ENCODE measurements at places on chromosomes 7 and 10. TPM values are rescaled to one million over a fixed set of nuclear protein-coding genes. Genes with fewer than 3 reads are reported as not detected.

DNA sequence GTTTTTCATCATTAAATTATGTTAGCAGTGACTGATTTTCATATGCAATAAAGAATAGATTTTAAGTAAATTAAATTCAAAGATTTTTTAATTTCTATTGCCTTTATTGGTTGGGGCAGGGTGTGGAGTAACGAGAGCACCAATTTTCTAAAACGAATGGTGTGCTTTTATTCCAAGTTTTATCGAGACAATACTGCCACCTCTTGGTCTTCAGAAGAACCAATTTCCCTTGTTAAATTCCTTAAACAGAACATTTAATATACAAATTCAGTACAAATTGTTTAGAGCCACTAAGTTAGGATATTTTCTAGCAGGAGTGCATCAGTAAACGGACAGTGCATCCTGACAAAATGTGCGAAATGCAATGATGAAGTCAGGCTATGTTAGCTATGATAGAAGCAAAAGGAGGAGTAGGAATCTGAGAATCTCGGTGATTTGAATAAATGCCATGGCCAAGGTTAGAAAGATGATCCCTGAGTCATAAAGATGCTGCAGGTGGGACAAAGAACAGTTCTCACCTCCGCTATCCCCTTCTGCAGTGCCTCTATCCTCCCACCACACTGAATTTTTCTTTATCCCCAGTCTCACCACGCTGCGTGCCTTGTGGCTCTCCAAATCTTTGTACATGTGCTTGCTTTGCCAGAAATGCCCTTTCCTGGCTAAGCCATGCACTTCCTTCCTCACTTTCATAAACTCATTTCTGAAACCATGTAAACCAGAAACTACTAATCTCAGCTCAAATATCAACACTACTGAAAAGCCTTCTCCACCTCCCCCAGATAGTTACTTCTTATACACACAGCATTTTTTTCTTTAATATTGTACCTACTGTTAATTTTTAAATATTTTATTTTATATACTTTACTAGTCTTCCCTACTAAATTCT, 31.9 kb upstream of the AGBL3 start:
- H3K27me3 ChIP-seq, result no peaks in the 10 kb centered on the region
- no peaks in the 10 kb centered on the region for H3K36me3 ChIP-seq
- H3K4me1 ChIP-seq, result no peaks in the 10 kb centered on the region

The C10orf90 gene
- total RNA-seq, result 0.38 TPM

DNA sequence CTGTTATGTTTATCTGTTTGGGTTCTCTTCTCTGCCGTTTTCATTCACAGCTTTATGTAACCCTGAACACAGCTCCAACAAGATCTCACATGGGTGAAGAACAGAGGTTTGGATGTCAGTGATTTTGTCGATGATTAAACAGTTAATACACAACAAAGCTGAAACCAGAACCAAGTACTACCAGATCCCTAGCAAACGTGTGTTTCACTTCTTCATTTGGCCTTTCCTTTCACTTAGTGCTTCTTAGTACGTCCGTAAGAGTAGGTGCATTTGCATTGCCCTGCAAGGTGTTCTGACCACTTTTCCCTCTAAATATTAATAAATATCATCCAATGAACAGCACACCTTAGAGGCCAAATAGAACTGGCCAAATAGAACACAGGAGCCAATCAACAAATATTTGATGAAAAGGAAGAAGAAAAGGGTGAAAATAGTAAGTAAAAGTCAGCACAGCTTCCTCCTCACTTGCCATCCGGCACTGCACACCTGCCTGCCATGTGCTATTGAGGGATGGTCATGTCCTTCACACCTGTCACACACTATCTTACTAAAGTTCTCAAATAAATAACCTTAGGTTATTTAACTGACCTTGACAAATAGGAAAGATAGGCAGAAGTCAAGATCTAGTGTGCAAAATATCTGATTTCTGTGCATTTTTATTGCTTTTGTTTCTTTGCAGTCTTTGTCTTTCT, 252.6 kb upstream of the ANKRD30A start:
- H3K4me3 ChIP-seq, result no peak overlapping the region
- H3K36me3 ChIP-seq, result no peaks in the 10 kb centered on the region
- H3K27ac ChIP-seq, result no peak overlapping the region

DNA sequence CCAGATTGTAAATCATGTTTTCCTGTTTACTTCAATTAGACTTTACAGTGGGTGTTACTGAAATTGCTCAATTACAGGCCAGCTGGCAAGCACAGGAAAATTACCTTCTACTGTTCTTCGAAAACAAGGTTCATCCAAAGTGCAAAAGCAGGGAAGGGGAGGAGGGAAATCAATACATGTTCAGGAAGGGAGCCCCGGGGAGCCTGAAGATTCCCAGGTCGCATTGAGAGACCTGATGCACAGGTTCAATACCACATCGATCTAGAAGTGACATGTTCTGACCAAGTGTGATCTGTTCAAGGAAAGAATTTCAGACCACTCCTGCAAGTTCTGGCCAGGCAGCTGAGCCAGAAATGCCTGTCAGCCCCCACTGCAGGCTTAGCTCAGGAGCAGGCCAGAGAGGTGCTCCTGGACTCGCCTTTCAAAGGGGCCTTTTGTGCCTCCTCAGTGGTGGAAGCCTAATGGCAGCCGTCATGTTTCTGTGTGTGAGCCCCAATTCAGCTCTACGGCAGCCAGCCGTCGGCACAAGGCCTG, 35.9 kb downstream of the FAM53B start:
- peaks cover 95% of the 10 kb centered on the region for H3K4me1 ChIP-seq
- no peaks in the 10 kb centered on the region for H3K27me3 ChIP-seq
- peaks cover 54% of the 10 kb centered on the region for H3K36me3 ChIP-seq
- no peak overlapping the region for H3K4me3 ChIP-seq
- H3K27ac ChIP-seq, result no peak overlapping the region

The MYL10 gene
- total RNA-seq, result not detected

The TMEM184A gene
- total RNA-seq, result 0.47 TPM

The LEP gene
- 0.05 TPM for total RNA-seq

The IGFBP3 gene
- total RNA-seq, result 37.0 TPM

The ZC3HAV1L gene
- total RNA-seq, result 4.5 TPM

DNA sequence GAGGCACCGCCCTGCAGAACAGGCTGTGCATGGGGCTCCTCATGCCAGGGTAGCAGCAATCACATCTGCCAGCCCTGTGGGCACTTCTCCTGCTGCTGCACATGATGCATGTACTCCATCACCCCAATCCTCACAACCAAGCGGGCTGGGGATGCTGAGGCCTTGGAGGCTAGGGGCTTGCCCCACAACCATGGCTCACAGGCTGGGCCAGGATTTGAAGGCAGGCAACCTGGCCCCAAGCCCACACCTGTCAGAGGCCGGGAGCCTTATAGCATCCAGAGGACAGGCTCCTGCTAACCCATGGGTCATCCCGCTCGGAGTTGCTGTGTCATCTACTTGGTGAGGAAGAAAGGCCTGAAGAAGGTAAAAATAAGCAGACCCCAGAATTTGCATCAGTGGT, 2.2 kb downstream of the POLM start:
- no peak overlapping the region for H3K27ac ChIP-seq
- no peak for DNase-seq
- H3K4me1 ChIP-seq, result peaks cover 26% of the 10 kb centered on the region
- peaks cover 58% of the 10 kb centered on the region for H3K36me3 ChIP-seq

The CALHM1 gene
- 0.09 TPM for total RNA-seq

- no peaks in the 10 kb centered on the region for H3K36me3 ChIP-seq
- no peak overlapping the region for H3K4me3 ChIP-seq
- no peak for DNase-seq
- no peak overlapping the region for H3K27ac ChIP-seq
- H3K27me3 ChIP-seq, result no peaks in the 10 kb centered on the region
- H3K4me1 ChIP-seq, result no peaks in the 10 kb centered on the region
These were observed 353.4 kb downstream of the TNS3 start for GRCh38 chr7:47228386-47229014.

- H3K36me3 ChIP-seq, result peaks cover 32% of the 10 kb centered on the region
- no peaks in the 10 kb centered on the region for H3K27me3 ChIP-seq
- H3K4me3 ChIP-seq, result no peak overlapping the region
- no peak overlapping the region for H3K27ac ChIP-seq
- no peaks in the 10 kb centered on the region for H3K4me1 ChIP-seq
- DNase-seq, result no peak
These were observed 95.9 kb downstream of the DNMBP start for GRCh38 chr10:99913831-99914235.

The GPR22 gene
- total RNA-seq, result 0.05 TPM

GRCh38 chr10:11425676-11426075, 185.8 kb downstream of the USP6NL start:
- H3K4me3 ChIP-seq, result no peak overlapping the region
- H3K36me3 ChIP-seq, result no peaks in the 10 kb centered on the region
- peak overlapping the region; percentile 78 for H3K27ac ChIP-seq
- no peak for DNase-seq

DNA sequence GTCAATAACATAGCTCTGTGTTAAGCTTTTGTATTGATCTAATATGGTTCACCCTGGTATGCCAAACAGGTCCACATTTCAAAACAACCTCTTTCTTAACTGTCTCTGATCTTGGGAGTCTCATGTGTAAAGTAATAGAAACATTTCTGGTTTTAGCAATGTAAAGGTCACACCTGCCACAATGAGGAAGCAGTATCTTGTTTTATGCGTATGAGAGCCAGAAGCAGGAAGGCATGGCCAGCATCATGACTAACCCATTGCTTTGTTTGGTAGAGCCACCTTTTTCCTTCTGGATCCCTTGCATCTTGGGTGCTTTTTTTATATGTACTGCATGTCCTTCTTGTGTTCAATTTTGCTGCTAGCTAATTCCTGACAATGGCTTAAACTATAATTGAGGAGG, 411.3 kb upstream of the SEMA3C start:
- DNase-seq, result no peak
- H3K36me3 ChIP-seq, result no peaks in the 10 kb centered on the region
- H3K27ac ChIP-seq, result no peak overlapping the region
- H3K4me3 ChIP-seq, result no peak overlapping the region
- H3K27me3 ChIP-seq, result no peaks in the 10 kb centered on the region

The SPDYE6 gene
- not detected for total RNA-seq

- H3K36me3 ChIP-seq, result no peaks in the 10 kb centered on the region
- H3K27ac ChIP-seq, result no peak overlapping the region
- no peak for DNase-seq
These were observed 277.6 kb upstream of the SORCS1 start for GRCh38 chr10:107442035-107442505.

DNA sequence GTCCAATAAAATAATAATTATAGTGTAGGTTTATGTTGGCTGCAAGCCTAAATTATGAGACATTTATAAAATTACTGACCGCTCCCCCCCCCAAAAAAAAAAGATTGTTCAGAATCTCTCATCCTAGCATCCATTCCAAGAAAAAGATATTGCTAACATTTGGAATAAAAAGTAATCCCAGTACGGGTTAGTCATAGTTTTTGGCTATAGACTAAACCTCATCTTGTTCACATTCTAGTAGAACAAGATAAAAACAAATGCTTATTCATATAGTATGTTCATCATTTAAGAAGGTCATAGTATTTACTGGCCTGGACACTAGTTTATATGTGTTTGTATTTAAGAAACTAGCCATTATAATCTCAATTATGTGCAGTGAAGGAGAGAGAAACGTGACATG, 44.0 kb downstream of the ADK start:
- H3K4me1 ChIP-seq, result peaks cover 7% of the 10 kb centered on the region
- no peak overlapping the region for H3K27ac ChIP-seq
- H3K36me3 ChIP-seq, result no peaks in the 10 kb centered on the region
- H3K27me3 ChIP-seq, result no peaks in the 10 kb centered on the region
- no peak overlapping the region for H3K4me3 ChIP-seq

GRCh38 chr7:22631730-22632129, 95.3 kb upstream of the IL6 start:
- no peaks in the 10 kb centered on the region for H3K36me3 ChIP-seq
- no peak for DNase-seq
- no peaks in the 10 kb centered on the region for H3K4me1 ChIP-seq
- H3K4me3 ChIP-seq, result no peak overlapping the region
- no peaks in the 10 kb centered on the region for H3K27me3 ChIP-seq
- H3K27ac ChIP-seq, result no peak overlapping the region

The CNNM1 gene
- 0.24 TPM for total RNA-seq

DNA sequence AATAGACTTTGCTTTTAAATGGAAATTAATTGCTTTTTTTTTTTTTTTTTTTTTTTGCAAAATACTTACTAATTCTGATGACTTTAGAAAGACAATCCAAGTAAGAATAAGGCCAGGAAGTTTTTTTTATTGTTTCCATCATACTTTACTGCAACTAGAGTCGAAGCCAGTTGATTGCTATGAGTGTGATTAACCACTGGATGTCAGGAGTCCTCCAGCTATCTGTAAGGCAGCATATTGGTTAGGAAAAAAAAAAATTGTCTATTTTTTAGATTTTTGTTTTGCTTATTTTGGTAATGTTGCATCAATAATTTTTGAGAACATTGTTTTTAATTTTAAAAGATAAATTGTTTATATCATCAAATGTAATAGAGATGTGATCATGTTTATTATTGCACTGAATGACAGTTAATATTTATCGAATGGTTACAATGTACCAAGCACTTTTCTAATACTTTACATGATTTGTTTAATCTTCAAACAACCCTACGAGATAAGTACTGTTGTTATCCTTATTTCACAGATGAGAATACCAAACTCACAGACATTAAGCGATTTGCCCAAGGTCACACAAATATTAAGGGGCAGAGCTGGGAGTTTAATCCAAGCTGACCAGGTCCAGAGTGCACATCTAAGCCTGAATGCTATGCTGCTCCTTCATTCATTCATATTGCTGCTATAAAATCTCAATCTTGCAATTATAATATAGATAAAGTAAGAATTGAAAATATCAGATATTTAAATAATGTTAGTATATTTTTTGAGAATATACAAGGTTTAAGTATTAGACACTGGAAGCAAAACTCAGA, 19.9 kb upstream of the LMOD2 start:
- H3K4me1 ChIP-seq, result no peaks in the 10 kb centered on the region
- H3K36me3 ChIP-seq, result no peaks in the 10 kb centered on the region
- H3K27ac ChIP-seq, result no peak overlapping the region
- no peak overlapping the region for H3K4me3 ChIP-seq

DNA sequence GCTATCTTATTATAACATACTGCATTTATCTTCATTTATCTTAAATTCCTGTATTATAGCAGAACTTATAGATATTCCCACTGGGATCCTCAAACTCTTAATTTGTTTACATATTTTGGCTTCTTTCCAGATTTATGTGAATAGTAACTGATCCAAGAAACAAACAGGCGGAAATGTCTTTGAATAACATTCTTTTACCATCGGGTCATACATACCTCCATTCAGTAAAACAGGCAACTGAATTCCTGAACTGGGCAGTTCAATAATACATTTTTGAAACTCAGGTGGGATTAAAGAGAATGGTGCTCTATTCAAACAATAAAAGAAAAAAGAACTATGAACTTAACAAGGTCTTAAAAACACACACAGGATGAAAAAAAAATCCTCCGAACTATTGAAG, 337.4 kb downstream of the CRPPA start:
- no peaks in the 10 kb centered on the region for H3K4me1 ChIP-seq
- H3K27ac ChIP-seq, result no peak overlapping the region
- no peaks in the 10 kb centered on the region for H3K36me3 ChIP-seq
- DNase-seq, result no peak
- H3K27me3 ChIP-seq, result no peaks in the 10 kb centered on the region

The SLC26A3 gene
- total RNA-seq, result 0.09 TPM

The RPEL1 gene
- 0.05 TPM for total RNA-seq

Measured in thymus (tissue), 14 donors.